Skin of body (tissue), 3 donors: ENCODE measurements at places on chromosomes 12 and 14.

- no peak for DNase-seq
Measured at GRCh38 chr14:25041484-25041883, 8.5 kb downstream of the STXBP6 start.

- DNase-seq = no peak
Measured at GRCh38 chr12:79388011-79388410, 302.8 kb downstream of the PAWR start.

GRCh38 chr12:129863938-129864337 lies 39.9 kb downstream of the TMEM132D start:
- DNase-seq = no peak

DNA sequence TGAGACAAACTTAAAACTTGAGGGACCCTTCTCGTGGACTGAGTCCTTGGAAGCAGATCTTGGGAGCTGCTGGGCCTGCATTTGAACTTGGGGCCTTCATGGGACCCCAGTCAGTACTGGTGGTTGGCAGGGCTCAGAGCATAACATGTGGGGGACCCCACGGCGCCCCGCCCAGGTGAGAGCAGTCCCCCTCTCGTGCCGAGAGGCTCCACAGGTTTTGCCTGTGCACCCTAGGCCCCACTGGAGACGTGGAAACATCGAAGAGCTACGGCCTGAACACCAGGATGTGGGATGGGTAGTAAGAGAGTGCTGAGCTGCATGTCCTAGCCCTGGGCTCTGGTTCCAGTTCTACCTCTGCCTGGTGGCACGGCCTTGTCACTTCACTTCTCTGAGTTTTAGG lies 84.1 kb downstream of the CACNA1C start:
- DNase-seq = no peak

DNA sequence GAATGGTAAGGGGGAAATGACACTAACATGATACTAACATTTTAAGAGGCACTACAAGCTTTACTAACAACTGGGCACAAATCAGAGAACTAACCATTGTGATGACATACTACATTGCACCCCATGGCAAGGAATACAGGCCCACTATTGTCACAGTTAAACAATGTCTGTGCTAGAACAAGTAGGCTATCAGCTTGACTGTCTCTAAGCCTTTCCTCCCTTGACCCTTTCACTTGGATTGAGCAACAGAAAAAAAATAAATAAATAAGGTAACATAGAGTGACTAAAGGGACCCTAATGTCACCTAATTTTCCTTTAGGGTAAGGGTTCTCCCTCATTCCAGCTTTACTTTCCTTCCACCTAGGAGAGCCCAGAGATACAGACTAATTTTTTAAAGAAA lies 4.4 kb downstream of the SLC38A2 start:
- no peak for DNase-seq

DNA sequence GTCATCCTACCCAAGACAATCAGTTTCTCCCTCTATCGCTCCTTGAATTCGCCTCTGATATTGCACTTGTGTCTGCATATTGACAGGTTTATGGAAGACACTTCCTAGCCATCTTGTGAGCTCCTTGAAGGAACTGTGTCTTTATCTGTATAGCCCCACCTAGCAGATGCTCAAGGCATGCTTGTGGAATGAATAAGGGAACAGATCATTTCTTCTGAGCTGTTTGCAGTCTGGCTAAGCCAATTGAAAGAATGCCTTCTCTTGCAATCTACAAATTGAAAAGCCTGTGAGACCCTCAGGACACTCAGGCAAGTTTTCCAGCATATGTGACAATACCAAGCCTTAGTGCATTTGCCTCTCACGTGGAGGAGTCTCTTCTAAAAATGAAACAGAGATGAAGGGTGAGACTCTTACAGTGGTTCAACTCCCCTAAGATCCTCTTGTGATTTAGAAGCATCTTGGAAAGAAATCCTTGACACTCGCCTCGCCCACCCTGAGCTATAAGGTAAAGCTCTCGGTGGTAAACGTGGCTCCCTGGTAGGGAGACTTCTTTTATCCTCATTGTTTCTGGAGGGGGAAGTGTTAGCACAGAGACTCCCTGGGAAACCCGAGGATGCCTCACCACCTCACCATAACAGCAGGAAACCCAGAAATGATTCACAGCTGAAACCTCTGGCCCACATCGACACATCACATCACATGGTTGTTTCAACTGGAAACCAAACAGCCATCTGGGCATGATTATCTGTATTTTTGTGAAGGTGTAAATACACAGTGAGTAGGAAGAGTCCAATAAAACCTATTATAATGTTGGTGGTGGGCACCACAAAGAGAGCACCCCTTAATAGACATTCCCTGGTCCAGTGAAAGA lies 112.3 kb upstream of the BCL2L14 start:
- DNase-seq = no peak

- DNase-seq = no peak
Measured at GRCh38 chr12:99920353-99920960, 64.3 kb downstream of the ANKS1B start.

- DNase-seq = no peak
Measured at GRCh38 chr12:45409966-45410365, 194.1 kb downstream of the ANO6 start.

DNA sequence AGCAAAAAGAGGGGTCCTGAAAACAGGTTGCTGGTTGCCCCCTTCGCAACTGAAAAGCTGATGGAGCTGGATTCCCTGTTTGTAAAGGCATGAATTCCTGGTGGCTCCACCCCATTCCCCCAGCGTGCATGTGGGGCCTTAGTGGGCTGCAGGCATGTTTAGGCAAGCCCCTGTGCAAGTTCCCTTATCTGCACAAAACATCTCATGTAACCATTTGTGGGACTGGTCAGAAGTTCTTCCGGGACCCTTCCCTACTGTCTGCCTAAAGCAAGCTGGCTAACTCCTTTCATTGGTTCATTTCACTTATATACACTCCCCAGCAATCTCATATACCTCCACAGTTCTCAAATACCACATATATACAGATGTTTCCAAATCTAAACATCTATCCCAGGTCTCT lies 24.0 kb upstream of the HIGD1C start:
- no peak for DNase-seq

GRCh38 chr14:100374876-100375265 lies 51.7 kb downstream of the SLC25A47 start:
- DNase-seq = no peak

GRCh38 chr12:130336723-130337487 lies 782 bp upstream of the PIWIL1 start:
- DNase-seq = no peak

GRCh38 chr12:76551482-76551888 lies 8.1 kb downstream of the OSBPL8 start:
- no peak for DNase-seq

- DNase-seq = no peak
Measured at GRCh38 chr14:93234798-93235197, 27.7 kb downstream of the UBR7 start.

GRCh38 chr14:100725587-100726387 lies 905 bp upstream of the DLK1 start:
- no peak for DNase-seq

- no peak for DNase-seq
Measured at GRCh38 chr12:75891072-75891471, 140.5 kb downstream of the PHLDA1 start.

DNA sequence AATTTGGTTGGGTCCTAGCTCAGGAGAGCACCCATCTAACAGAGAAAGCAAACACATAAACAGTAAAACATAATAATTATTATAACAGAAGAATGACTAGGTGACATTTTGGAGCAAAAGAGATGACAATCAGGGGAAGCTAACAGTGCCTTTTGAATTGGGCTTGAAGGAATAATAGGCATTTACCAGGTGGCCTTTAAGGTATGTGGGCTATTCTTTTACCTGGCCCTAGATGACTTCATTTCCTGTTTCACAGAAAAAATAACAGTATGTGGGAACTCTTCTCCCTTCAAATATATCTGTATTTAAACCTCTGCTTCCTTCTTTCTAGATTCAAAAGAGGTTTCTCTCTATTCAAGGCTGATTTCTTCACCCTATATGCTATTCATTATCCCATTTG lies 3.8 kb downstream of the IRAK4 start:
- DNase-seq = no peak

GRCh38 chr12:56753566-56753965 lies 1.4 kb upstream of the PRIM1 start:
- DNase-seq = no peak

- DNase-seq = no peak
Measured at GRCh38 chr12:132710043-132710404, 618 bp upstream of the PGAM5 start.

GRCh38 chr12:2343681-2344080 lies 290.9 kb downstream of the CACNA1C start:
- no peak for DNase-seq

- DNase-seq = no peak
Measured at GRCh38 chr12:10501030-10501429, 4.7 kb upstream of the EIF2S3B start.

DNA sequence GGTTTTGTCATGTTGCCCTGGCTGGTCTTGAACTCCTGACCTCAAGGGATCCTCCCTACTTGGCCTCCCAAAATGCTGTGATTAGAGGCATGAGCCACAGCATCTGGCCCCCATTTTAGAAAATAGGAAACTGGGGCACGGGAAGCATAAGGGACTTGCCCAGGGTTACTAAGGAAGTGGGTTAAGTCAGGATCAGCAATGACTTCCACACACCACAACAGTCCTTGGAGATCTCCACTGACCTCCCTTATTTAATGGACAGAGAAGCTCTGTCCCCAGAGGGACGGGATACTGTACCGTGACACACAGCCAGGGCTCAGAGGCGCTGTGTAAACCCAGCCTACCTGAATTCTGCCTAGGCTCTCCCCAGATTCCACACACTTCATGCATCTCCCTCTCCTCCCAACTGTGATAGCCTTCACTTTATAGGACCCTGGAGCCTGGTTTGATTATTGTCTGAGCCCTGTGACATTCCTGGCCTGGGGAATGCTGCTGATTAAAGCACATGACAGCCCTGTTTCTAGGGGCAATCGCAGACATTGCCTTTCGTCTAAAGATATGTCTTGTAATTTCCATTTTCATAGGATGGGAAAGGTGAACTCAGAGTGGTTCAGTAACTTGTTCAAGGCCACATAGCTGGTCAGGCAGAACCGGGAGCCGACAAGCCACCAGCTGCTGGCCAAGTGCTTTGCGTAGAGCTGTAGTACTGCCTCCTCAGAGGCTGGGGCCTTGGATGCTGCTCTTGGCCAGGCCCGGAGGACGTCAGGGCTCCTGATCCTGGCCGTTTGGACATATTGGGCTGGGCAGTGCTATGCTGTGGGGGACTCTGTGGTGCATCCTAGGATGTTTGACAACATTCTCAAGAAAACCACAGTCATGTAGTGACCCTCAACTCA lies 20.8 kb downstream of the SERPINA1 start:
- DNase-seq = no peak

DNA sequence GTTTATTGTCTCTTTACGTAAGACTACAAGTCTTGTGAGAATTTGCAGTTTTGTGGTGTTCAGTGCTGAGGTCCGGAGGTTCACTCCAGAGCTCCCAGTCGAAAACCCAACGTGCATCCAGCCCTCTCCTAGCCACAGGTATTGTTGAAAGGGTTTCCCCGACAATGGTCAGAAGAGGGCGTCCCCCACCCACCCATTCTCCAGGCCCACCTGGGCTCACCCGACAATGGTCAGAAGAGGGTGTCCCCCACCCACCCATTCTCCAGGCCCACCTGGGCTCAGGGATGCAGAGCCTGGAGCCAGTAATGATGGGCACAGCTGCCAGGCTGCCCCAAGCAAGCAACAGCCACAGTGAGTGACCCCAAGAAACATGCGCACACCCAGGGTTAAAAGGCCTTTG lies 126.8 kb upstream of the EVL start:
- DNase-seq = no peak

GRCh38 chr12:57837864-57838562 lies 8.5 kb downstream of the CTDSP2 start:
- DNase-seq = peak; percentile 69

DNA sequence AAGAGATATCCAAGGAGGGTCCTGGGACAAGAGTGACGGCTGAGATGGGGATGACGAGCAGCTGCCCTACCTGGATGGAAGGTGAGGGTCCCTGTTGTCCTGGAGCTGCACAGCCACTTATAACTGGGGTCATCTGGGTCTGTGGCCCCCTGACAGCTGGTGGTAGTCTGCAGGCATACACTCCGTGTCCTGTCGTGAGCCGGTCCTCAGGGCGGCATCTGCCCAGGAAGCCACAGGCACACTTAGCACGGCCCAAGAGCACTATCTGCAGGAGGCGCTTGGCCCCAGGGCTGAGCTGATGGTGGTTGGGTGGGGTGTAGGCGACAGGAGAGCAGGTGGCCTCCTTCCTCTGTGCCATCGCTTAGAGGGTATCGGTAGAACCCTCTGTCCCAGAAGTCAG lies 248.1 kb downstream of the CACNA1C start:
- DNase-seq = no peak

GRCh38 chr12:132539016-132539773 lies 49.2 kb downstream of the FBRSL1 start:
- no peak for DNase-seq

DNA sequence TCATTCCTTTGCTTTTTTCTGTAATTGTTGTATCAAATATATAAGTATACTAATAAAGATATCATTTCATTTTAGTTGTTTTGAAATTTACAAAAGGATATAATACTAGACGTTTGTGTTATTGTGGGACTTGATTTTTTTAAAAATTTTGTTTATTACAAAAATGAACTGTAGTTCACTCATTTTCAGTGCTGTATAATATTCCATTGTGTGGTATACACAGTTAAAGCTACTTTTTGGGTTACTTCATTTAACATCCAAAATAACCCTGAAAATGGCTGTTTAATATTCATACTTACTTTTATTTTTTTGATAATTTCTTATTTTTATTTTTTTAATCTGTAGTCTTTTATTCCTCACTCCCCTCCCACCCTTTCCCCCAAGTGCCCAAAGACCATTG lies 21.4 kb downstream of the SLC38A2 start:
- DNase-seq = no peak

- no peak for DNase-seq
Measured at GRCh38 chr12:15561396-15561795, 227.8 kb downstream of the EPS8 start.

- no peak for DNase-seq
Measured at GRCh38 chr12:105616971-105617540, 286.6 kb downstream of the C12orf75 start.

DNA sequence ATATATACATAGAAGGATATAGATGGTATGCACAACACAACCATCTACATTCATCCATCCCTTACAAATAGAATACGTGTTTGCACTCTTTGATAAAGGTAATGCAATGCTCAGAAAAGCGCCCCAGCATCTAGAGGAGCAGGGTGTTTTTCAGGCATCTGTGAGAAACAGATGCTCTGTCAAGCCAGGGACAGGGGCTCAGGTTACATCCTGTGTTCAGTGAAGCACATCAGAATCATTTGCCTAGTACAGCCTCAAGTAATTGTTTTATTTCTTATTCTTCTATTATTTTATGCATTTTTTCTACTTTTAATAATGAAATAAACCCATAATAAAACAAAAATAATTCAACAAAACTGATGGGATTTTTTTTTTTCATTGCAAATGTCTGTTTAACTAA lies 50.5 kb upstream of the HIF1A start:
- no peak for DNase-seq
